ENCODE measurements at places on chromosomes 5 and 9. TPM values are rescaled to one million over a fixed set of nuclear protein-coding genes. Genes with fewer than 3 reads are reported as not detected.

Gene IFNA2
- not detected for total RNA-seq

Gene RANBP17
- 244 TPM for total RNA-seq

Gene CCL27
- total RNA-seq = not detected

Gene FGD3
- total RNA-seq = 2.0 TPM

Gene INSL6
- total RNA-seq = not detected

Gene WNK2
- total RNA-seq = not detected
